ENCODE measurements at places on chromosomes 12 and 14. TPM values are rescaled to one million over a fixed set of nuclear protein-coding genes. Genes with fewer than 3 reads are reported as not detected.

Gene ZNF641
- polyA plus RNA-seq = 26.5 TPM

Gene CLEC7A
- polyA plus RNA-seq = 2.1 TPM

- no peak for DNase-seq
These were observed 722.3 kb upstream of the FLRT2 start for GRCh38 chr14:84807673-84808072.

Gene LRTM2
- polyA plus RNA-seq = 0.58 TPM

DNA sequence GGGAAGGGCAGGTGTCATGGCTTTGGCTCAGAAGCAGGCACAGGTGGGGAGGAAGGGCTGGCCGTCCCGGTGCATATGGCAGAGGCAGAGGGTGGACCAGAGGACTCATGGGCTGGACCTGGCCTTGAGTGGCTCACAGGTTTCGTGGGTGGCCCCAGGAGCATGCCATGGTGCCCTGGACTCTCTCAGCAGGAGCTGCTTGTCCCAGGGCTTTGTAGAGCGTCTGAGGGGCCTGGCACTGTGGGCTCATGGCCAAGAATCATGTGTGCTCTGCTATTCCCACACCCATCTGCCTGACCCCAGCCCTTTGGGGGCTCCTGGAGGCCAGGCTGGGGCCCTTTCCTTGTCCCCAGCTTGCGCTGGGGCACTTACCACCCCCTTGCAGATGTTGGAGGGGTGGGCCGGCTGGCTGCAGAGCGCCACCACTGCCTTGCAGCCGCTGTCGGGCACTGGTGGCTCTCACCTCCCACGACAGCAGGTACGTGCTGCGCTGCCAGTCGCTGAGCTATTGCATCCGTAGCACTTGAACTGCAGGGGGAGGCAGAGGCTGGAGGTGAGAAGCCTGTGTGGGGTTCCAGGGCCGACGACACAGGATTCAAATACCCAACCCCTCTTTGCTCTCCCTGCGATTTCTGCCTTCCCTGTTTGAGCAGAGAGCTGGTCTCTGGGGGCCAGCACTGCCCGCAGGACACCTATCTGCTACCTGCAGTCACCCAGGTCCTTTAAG, 187.4 kb upstream of the PRMT8 start:
- DNase-seq = no peak

Gene ADGRD1
- polyA plus RNA-seq = 19.3 TPM

DNA sequence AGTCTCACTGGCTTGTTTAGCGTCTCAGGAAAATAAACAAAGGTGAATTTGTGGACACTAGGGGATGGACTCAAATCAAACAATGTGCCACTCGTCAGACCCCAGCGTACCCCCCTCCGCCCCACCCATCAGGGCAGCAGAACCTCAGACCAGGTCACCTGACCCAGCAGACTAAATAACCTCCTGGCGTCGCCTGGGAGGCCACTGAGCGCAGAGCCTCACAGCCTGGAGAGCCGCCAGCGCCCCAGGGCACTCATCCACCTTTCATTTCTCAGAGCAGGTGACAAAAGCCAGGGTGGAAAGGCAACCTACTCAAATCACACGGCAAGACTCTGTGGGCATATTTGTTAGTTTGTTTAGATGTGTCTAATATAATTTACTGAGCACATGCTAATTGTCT, 100.9 kb downstream of the DICER1 start:
- no peak for DNase-seq

GRCh38 chr12:2334689-2335088, 281.9 kb downstream of the CACNA1C start:
- no peak for DNase-seq

Gene CDK4
- polyA plus RNA-seq = 218 TPM

Gene FAM90A1
- polyA plus RNA-seq = 1.7 TPM

Gene MBIP
- polyA plus RNA-seq = 60.4 TPM

- DNase-seq = no peak
These were observed 1252.6 kb downstream of the TMEM121 start for GRCh38 chr14:106778986-106779385.

DNA sequence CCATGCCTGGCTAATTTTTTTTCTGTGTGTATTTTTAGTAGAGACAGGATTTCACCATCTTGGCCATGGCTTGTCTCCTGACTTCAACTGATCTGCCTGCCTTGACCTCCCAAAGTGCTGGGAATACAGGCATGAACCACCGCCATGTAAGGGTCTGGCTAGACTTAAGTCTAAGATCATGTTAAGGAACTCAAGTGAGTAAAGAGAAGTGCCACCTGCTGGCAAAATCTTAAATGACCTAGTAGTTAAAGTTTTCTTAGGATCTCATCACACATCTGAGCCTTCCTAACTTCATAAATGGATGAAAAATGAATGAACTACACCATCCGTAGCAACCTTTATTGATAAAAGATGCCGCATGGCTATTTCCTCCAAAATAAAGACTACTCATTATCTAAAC, 1.7 kb upstream of the C12orf56 start:
- no peak for DNase-seq

DNA sequence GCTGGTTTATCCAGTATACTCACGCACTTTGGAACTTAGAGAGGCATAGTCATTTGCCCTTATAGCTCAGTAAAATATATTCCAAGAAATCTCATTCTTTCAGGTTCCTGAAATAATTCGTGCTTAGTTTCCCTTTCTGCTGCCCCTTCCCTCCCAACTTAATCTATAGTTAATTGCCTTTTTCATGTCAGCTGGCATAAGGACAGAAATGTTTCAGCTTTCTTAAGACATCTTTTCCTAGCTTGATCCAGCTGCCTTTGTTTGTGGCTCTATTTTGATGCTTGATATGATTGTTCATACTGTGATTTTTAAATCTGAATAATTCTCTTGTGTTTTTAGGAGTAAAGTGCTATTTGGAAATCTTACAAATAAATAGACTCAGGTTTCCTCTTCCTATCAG, 120.0 kb upstream of the SEL1L start:
- no peak for DNase-seq

DNA sequence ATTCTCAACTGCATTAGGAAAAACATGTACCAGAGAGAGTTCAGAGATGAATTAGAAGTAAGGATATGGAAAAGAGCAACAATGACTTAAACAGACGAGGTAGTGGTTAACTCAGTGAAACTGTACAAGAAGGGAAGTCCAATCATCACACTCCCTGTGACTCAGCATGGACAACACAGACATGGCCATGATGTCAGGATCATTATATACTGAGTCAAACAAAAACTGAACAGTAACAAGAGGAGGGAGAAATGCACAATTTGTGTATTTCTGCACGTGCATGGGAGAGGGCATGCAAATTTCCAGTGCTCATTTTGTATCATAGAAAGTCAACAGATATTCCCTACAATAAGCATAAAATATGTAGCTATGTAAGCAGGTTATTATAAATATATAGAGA, 1037.8 kb downstream of the BCL11B start:
- no peak for DNase-seq

GRCh38 chr14:103495854-103496253, 26.8 kb downstream of the CKB start:
- no peak for DNase-seq

DNA sequence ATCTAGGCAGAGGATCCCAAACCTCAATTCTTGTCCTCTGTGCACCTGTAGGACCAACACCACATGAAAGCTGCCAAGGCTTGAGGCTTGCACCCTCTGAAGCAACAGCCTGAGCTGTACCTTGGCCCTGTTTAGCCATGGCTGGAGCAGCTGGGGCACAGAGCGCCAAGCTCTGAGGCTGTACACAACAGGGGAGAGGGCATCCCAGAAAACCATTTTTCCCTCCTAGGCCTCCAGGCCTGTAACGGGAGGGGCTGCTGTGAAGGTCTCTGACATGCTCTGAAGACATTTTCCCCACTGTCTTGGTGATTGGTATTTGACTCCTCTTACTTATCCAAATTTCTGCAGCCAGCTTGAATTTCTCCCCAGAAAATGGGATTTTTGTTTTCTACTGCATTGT, 22.4 kb upstream of the PTPRO start:
- no peak for DNase-seq

DNA sequence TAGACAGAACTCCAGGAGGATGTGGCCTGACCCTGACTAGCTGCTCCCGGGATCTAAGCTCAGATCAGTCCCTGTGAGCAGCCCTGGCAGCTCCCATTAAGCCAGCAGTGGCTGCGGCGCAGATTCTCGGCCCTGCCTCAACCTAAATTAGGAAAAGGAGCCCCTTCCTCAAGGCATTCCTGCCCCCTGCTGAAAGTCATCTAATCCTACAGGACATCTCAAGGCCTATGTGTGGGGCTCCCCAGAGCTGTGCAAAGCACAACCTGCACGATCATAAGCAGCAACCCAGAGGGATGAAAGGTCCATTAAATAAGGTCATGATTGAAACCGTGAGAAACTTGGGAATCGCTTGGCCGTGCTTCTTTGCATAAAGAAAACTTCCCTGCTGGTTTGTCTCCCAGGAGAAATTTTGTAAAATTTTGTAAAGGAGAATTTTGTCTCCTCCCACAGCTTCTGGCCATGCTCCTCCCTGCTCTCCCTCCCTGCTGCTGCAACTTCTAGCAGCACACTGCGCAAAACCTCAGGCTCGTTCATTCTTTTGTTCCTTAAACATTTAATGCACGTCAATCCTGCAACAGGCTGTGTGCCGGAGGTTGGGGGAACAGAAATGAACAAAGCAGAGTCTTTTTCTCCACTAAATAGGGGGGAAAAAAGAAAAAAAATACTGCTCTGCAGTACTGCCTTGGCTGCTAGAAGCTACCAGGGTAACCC, 96.6 kb upstream of the SLC35F4 start:
- peak; percentile 36 for DNase-seq

- DNase-seq = no peak
These were observed 21.7 kb upstream of the KCNA5 start for GRCh38 chr12:5022025-5022424.

DNA sequence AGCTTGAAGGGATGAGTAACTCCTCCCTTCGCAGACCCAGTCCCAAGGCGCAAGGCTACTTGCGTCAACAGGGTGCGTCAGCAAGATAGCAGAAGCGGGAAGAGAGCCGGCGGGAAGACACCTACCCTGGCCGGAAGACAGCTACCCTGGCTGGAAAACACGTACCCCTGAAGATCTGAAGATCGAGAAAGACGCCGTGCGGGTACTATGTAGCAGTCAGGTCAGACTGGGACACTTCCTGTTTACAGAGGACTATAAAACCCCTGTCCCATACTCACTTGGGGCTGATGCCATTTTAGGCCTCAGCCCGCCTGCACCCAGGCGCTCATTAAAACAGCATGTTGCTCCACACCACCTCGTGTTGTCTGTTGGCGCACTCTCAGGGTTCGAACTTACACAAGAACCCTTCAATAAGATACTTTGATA, 80.9 kb downstream of the ABCD2 start:
- no peak for DNase-seq

GRCh38 chr12:805022-805632, 52.7 kb downstream of the WNK1 start:
- DNase-seq = no peak

DNA sequence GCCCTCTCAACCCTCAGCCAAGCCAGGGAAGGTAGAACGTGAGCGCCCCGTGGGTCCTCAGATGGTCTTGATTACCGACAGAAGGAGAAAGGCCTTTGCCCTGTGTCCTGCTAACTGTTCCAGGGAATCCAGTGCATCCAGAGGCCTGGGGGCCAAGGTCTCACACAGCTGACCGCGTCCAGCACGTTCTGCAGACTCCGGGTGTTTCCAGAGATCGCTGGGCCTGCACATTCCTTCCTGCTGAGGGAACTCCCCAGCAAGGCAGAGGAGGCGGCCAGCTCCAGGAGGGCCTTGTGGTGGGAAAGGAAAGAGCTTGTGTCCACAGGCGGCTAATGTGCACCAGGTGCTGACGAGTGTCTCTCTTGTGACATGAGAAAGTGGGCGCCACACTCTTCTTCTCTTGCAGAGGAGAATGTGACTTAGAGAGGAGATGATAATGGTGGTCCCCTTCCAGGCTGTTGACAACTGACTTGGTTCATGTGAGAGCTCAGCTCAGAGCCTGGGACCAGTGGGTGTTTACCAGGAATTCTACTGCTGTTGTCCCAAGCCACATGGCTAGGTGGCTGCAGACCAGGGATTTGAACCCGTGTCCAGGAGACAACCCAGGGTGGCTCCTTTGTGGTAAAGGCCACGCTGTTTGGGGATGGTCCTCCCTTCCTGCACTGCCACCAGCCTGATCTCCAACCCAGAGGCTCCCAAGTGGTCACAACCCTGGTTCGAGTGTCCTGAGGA, 46.8 kb upstream of the DLK1 start:
- DNase-seq = peak; percentile 70

Gene IL31
- not detected for polyA plus RNA-seq

- no peak for DNase-seq
These were observed 19.9 kb upstream of the PHC1 start for GRCh38 chr12:8894378-8894777.

- no peak for DNase-seq
These were observed 20.4 kb downstream of the DLK1 start for GRCh38 chr14:100747021-100747586.

DNA sequence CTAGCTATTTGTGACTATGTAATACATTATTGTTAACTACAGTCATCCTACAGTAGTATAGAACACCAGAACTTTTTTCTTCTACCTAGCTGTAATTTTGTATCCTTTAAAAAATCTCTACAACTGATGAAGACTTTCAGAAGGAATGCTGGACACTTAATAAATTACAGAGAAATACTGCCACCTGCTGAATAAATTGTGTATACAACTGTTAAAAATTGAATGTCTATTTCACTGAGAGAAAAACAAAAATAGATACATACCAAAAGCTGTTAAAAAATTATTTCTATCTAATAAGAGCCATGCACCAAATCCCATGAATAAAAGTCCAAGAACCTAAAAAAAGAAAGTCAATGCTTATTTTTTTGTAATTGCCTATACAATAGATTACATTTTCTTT, 6.6 kb downstream of the TSPAN19 start:
- no peak for DNase-seq

- no peak for DNase-seq
These were observed 144.5 kb upstream of the DYRK2 start for GRCh38 chr12:67504026-67504425.

GRCh38 chr12:11071414-11071813, 9.3 kb upstream of the TAS2R46 start:
- DNase-seq = no peak

Gene RDH12
- 0.43 TPM for polyA plus RNA-seq

GRCh38 chr12:62865065-62865464, 69.9 kb downstream of the PPM1H start:
- no peak for DNase-seq

DNA sequence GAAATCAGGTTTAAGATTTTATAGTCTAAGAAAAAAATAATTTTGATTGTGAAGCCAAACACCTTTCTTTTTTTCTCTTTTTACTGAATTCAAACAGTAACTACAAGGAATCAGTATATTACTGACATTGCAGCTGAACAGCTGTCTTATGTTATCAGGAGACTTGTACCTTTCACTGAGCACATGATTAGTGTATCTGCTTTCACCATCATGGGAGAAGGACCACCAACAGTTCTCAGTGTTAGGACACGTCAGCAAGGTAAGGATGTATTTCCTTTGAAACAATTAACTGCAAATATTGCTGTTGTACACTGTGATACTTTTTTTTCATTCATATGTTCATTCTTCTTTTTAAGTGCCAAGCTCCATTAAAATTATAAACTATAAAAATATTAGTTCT, 50.8 kb downstream of the PTPRQ start:
- DNase-seq = no peak

- DNase-seq = no peak
These were observed 153.8 kb downstream of the MED13L start for GRCh38 chr12:116123451-116124258.

Gene NOS1
- 0.91 TPM for polyA plus RNA-seq

GRCh38 chr12:107610021-107610859, 75.4 kb upstream of the PWP1 start:
- no peak for DNase-seq

- no peak for DNase-seq
These were observed 283.5 kb upstream of the RGS6 start for GRCh38 chr14:71648725-71649124.
